ENCODE measurements at places on chromosomes 2 and 18.
A peak's percentile ranks its signal among the peaks of the same experiment; 100 is the strongest.

- DNase-seq, result no peak
These were observed 20.9 kb downstream of the SLC30A3 start for GRCh38 chr2:27241761-27242613.

- DNase-seq, result no peak
These were observed 38.1 kb downstream of the NUP35 start for GRCh38 chr2:183162362-183162761.

DNA sequence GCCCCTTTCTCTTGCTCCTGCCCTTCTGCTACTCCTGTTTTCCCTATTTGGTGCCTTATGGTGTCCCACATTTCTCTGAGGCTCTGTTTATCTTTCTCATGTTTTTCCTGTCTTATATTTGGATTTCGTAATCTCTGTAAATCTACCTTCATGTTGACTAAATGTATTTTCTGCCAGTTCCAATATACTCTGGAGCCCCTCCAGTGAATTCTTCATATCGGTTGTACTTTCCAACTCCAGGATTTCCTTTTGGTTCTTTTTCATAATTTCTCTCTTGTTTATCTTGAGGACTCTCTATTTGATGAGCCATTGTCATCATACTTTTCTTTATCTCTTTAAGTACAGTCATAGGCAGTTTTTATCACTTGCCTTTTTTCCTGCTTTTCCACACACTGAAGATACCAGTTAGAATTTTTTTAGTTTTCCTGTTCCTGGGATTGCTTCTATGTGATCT, 19.1 kb downstream of the SCLY start:
- DNase-seq, result no peak

DNA sequence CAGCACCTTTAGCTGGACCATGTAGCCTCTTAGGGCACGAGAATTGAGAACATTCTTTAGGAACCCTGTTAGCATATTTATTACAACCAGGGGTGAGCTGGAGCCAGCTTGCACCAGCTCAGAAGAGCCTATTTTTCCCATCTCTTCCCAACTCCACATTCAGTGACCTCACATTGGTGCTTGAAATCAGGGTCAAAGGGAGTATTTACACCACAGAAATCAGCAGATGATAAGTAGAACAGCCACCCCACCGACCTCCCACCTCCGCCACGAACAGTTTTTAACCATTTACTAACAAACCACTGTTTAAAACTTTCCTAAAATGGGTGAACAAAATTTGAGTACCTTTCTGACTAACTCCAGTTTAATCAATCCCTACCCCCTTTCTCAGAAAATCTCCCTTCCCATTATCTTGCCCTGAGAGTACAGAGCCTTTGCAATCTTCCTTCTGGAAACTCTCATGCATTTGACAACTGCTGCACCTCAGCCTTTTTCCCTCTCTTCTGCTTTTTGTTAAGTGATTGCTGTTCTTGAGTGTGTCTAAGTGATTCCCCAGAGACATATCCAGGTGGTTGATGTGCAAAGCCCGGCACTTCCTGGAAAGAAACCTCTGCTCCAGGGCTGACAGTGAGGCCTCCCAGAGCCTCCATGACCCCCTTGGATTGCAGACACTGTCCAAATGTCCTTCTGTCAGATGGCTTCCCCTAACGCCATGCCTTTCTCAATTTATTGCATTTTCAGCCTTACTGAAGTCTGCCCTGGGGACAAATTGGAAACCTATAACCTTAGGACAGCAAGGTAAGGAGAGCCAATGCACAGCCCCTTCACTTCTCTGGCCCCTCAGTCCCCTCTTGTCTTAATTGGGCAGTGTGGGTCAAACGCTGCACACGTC, 389.5 kb upstream of the TNP1 start:
- DNase-seq, result no peak

DNA sequence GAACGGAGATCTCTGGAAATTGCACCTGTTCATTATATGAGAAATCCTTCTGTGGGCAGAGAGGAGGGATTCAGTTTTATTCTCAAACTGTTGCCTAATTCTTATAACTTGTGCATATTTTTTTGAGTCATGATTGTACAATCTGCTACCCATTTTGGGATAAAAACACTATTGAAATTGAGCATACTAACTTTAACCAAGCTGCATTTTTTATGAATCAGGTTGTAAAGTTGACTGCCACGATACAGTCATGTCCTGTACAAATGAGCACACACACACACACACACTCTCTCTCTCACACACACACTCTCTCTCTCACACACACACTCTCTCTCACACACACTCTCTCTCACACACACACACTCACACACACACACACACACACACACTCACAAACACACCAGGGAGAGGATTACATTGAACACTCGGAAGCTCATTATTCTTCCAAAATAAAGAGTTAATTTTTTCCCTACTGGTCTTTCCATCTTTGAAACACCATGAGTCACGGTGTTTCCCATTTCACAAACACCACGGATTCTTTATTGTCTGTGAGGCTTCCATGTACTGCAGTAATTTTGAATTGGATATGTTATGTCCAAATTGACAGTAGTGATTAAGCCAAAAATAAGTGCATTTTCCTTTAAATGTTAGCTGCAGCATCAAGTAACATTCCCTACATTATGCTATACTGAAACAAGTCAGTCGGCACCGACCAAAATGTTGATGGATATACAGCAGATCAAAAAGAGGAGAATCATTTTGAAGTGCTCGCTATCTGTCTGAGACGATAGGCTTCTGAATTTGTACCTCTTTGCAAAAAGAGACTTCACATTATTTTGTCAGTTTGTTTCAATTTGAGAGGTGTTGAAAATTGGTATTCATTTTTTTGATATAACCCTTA, 216.9 kb downstream of the ARHGAP15 start:
- DNase-seq, result no peak

DNA sequence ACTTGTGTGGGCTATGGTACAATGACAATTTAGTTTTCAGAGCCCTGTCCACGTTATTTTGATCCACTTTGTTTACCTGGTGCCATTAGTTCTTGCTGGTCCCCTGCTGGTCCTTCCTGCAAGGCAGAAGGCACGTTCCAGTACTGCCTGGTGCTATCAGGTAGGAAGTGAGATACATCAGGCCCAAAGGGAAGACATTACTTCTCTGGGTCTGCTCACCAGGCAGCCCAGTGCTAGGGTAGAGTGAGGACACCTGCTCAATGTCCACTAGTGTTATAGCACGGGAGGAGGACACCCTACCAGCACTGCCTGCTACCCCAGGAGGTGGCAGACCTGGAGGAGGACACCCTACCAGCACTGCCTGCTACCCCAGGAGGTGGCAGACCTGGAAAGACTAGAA, 23.7 kb downstream of the MARCO start:
- no peak for DNase-seq

DNA sequence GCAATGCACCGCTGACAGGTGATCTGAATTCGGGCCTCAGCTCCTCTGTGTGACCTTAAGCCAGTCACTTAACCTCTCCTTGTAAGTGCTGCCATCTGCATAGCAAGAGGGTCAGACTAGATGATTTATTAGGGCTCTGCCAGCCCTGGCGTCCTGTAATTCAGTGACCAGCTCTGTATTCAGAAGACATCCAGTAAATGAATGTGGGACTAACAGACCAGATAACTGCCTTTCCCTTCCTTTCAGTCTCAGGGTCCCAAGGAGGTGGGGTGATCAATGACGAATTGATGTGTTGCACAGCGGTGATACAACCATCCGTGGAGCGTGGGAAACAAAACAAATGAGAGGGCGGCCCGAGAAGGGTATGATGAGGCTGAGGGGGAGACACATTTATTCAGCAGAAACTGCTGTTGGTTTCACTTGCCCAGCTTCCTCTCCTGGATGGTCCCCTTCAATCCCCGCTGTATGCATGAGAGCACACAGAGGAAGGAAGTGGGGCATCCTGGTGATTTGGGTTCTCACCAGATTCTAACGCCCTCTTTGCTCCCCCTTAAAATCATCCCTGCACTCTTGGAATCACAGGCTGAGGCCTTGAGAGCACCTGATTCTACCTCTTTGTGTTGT, 92.8 kb downstream of the VIT start:
- DNase-seq, result no peak

DNA sequence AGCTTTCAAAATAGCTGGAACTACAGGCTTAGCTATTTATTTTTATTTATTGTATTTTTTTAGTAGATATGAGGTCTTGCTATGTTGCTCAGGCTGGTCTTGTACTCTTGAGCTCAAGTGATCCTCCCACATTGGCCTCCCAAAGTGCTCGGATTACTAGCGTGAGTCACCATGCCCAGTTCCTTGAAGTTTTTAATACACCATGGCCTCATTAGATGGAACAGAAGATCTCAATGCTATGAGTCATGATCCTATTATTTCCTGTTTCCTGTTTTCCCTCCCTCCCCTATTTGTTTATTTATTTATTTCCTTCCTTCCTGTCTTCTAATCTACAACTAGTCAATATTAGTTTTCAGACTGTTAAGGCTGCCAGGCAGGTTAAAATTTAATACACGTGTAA, 309.0 kb downstream of the CMPK2 start:
- DNase-seq, result no peak

- peak; percentile 84 for DNase-seq
These were observed 2.2 kb downstream of the RND3 start for GRCh38 chr2:150485114-150485870.

GRCh38 chr18:46294318-46294717, 190.1 kb downstream of the HAUS1 start:
- no peak for DNase-seq

- no peak for DNase-seq
These were observed 62.1 kb downstream of the COBLL1 start for GRCh38 chr2:164779383-164780057.

GRCh38 chr2:239029958-239030357, 182.1 kb downstream of the TWIST2 start:
- DNase-seq, result no peak

DNA sequence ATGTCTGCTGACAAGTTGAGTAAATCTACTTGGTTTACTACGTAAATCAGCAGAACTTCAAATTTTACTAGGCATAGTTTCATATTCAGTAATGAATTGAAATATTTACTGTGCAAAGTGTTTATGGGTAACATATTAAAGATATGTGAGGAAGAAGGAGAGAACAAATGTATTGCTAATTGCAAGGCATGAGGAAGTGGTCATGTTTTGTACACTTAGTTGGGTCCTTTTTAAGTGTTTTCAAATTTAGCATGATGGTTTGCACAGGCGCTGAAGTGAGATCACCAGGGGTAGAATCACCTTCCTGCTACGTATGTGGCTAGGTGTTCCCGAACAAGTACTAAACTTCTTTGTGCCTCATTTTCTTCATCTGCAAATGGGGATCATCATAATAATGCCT, 1534.4 kb downstream of the LRP1B start:
- no peak for DNase-seq

GRCh38 chr2:658426-658825, 18.8 kb downstream of the TMEM18 start:
- no peak for DNase-seq

DNA sequence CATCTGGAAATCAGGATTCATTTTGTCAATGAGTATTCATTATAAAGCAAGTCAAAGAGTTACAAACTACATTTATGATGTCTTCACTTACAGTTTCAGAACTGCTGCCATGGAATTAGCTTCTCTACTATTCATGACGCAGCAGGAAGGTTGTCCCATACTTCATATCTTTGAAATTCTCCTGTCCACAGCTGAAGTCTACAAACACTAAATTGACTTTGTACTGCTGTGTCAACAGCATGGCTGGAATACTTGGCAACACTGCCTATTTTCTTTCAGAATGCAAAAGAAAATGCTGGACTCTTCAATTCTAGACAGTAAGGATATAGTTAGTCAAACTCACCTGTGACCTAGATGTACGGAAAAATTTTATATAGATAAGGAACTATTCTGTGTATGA, 44.6 kb upstream of the UNC80 start:
- no peak for DNase-seq

DNA sequence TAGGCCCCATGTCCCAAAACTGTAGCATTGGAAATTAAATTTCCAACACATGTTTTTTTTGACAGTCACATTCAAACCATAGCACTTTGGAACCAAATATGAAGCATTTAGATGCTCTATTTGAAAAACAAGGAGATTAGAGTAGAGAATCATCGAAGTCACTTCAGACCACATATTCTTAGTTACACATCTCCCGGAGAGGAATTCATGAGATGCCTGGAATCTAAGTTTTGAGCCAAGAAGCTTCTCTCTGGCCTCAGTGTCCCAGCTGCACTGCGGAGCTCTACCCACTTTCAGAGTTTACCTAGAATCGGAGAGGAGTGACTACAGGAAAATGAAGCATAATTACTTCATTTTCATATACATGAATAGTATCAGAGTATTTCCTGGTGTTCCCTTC, 385.9 kb downstream of the TNS1 start:
- DNase-seq, result no peak

DNA sequence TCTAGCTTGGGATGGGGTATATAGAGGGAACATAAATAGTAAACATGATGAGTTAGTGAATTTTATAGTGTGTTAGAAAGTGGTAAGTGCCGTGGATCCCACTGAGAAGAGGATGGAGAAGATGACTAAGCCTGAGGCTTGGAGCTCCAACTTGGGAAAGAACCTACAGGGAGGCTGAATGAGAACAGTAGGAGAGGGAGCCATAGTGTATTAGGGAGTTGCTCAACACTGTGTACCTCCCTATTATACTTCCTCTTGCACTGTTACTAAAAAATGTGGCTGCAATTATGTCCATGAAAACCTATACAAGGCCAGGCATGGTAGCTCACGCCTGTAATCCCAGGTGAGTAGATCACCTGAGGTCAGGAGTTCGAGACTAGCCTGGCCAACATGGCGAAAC, 2.9 kb upstream of the SLC19A3 start:
- no peak for DNase-seq

- DNase-seq, result no peak
These were observed 331.7 kb downstream of the GBX2 start for GRCh38 chr2:235836491-235836911.

DNA sequence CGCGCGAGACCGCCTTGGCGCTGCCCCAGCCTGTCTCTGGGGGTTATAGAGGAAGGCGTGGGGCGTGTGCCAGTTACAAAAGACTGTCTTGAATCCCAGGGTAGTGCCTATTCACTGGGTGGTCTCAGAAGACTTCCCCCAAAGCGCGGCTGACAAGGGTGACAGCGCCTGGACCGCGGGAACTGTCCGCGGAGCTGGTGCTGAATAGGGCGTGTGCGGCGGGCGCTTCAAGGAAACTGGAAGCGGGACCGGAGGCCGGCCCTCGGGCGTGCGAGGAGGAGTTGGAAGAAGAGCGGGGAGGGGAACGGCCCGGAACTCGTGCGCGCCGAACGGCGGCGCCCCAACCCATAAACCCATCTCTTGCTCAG, 2.3 kb downstream of the EGR4 start:
- DNase-seq, result no peak

All from NCI-H2081 (cell line).